ENCODE measurements at places on chromosomes 5 and 9. TPM values are rescaled to one million over a fixed set of nuclear protein-coding genes. Genes with fewer than 3 reads are reported as not detected.

TRIM7 gene
- 1.2 TPM for total RNA-seq

HAPLN1 gene
- 0.55 TPM for total RNA-seq

FOXD4L3 gene
- total RNA-seq = not detected

LVRN gene
- 0.28 TPM for total RNA-seq

RAB3C gene
- under 0.01 TPM for total RNA-seq

TAF11L10 gene
- not detected for total RNA-seq

PCDHGA6 gene
- 3.2 TPM for total RNA-seq

TXNDC15 gene
- total RNA-seq = 192 TPM

DBH gene
- total RNA-seq = not detected

MYOT gene
- not detected for total RNA-seq

PCDHGB4 gene
- total RNA-seq = 27.5 TPM

SLC1A3 gene
- 1.1 TPM for total RNA-seq

Measured in smooth muscle cell of bladder (primary cell).